ENCODE measurements at places on chromosomes 3 and 15.
A peak's percentile ranks its signal among the peaks of the same experiment; 100 is the strongest.

GRCh38 chr3:194135806-194136518, at the start of gene HES1:
TSS of gene HES1 (plus strand) at chr3:194136148. CDS start at chr3:194136381, 233 bp downstream.
- peak; percentile 89 for DNase-seq

- no peak for DNase-seq
These were observed 147.6 kb downstream of the TIGIT start for GRCh38 chr3:114441386-114441785.

- peak; percentile 45 for DNase-seq
These were observed 553.1 kb upstream of the CBLB start for GRCh38 chr3:106421909-106422308.

GRCh38 chr15:84747416-84748273, 747 bp upstream of the ZNF592 start:
- no peak for DNase-seq

DNA sequence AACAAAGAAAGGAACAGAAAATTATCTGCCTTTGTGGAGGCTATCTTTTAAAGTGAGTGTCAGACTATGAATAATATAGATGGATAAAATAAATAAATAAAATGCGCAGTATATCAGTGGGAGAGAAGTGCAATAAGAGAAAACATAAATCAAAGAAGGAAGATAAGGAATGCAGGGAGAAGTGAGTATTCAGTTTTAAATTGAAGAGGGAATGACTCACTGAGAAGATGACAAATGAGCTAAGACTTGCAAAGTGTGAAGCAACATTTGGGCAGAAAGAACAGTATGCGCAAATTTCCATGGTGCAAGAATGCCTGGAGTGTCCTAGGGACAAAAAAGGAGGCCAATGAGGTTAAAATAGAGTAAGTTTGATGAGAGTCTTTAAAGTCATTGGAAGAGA, 1300.1 kb upstream of the ALCAM start:
- no peak for DNase-seq

GRCh38 chr3:67863869-67864268, 209.5 kb upstream of the SUCLG2 start:
- no peak for DNase-seq

DNA sequence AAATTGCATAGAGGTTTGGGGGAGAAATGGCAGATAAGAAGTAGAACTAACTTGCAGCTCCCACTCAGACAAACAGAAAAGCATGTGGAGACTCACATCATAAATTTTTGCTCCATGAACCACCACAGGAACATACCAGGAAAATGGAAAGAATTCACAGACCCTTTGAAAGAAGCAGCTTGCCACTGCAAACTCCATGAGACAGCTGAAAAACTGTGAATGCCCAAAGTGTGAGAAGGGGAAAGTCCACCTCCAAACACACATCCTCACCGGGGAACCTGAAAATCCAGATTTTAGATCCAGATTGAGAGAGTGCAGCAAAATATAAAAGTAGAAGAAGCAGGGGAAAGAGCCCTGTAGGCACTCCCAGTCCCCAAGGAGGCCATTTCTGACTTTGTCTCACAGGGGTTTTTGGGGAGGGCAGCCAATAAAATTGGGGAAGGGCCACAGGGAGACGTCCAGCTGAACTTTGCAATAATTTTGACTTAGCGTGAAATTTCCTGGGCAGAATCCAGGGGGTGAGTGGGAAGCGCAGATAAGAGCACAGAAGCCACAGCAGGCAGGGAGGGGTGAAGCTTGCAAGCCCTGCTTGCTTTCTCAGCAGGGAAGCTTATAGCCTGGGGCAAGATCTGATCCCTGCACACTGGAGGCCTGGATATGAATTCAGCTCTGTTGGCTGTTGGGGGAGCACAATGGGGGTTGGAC, 183.4 kb upstream of the UBE2E2 start:
- no peak for DNase-seq

DNA sequence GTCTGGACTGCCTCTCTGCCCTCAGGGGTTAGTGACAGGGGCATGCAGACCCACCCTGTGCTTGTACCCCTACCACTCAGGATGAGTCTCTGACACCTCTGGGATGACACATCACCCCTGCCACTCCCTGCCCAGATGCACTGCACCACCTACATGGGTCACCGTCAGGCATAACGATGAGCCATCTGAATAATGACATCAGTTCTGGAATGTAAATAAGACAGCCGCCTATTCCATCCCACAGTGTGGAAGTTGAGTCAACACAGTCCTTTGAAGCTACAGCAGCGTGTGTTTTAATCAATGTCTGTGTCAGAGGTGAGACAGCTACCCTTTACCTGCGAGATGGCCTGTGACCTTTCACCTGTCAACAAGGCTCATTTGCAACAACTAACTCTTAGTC, 268.7 kb upstream of the ARRDC4 start:
- no peak for DNase-seq

- DNase-seq: no peak
These were observed 100.1 kb upstream of the PROK2 start for GRCh38 chr3:71885006-71885405.

GRCh38 chr3:120745466-120745865, 2.9 kb downstream of the GTF2E1 start:
- DNase-seq: no peak

DNA sequence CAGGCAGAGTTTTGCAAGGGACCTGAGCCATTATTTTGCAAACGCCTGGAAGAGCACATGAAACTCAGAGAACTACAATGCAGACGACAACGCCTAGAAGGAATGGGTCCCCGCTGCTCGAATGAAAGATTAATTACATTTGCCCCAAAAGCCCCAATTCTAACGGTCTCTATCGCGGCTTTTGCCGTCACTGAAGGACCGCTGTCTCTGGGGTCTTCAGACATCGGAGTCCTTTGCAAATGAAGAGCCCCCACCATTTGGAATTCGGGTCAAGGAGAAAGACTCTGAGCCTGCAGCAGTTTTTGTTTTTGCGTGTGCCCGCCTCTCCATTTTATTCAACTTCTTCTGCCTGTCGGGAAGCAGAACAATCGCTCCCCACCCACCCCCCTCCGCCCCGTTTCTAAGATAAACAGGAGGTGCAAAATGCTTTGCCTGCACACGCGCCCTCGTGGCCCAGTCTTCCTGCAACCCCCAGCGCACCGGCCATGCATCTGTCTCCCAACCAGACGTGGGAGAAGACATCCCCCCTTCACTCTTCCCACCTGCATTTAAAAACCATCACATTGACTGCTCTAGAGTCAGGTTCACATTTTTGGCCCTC, 13.5 kb downstream of the SOX2 start:
- no peak for DNase-seq

DNA sequence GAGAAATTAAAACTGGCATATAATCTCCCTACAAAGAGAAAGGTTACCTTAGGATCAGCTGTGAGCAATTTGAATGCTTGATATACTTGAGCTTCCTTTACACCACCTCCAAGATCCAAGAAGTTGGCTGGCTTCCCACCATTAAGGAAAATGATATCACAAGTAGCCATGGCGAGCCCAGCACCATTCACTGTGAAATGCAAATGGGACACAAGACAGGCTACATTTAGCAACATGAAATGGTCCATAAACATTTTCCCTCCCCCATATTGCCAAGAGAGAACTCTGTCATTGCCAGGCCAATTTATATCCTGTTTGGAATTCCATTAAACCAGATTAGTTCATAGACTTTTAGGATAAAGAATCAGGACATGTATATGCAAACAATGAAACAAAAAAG, 158.7 kb downstream of the SUCLG2 start:
- DNase-seq: no peak

DNA sequence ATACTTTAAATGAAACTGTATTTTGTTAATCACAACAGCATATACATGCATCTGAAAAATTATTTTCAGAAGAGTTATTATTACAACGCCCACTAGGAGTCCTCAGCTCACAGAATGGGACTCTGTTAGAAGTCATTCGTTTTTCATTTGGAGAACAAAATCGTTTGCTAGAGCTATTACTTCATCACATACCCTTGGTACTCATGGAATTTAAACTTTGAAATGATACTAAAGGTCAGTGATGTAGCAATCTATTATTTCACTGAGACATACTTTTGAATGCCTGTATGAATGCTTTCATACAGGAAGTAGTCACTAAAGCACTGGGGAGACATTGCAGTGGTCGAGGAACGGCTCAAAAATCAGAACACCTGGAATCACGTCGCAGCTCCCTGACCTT, 198.1 kb downstream of the MBNL1 start:
- no peak for DNase-seq

- no peak for DNase-seq
These were observed 44.5 kb upstream of the CCDC80 start for GRCh38 chr3:112685420-112685819.

- DNase-seq: no peak
These were observed 5.2 kb upstream of the NANOGP8 start for GRCh38 chr15:35090104-35090807.

DNA sequence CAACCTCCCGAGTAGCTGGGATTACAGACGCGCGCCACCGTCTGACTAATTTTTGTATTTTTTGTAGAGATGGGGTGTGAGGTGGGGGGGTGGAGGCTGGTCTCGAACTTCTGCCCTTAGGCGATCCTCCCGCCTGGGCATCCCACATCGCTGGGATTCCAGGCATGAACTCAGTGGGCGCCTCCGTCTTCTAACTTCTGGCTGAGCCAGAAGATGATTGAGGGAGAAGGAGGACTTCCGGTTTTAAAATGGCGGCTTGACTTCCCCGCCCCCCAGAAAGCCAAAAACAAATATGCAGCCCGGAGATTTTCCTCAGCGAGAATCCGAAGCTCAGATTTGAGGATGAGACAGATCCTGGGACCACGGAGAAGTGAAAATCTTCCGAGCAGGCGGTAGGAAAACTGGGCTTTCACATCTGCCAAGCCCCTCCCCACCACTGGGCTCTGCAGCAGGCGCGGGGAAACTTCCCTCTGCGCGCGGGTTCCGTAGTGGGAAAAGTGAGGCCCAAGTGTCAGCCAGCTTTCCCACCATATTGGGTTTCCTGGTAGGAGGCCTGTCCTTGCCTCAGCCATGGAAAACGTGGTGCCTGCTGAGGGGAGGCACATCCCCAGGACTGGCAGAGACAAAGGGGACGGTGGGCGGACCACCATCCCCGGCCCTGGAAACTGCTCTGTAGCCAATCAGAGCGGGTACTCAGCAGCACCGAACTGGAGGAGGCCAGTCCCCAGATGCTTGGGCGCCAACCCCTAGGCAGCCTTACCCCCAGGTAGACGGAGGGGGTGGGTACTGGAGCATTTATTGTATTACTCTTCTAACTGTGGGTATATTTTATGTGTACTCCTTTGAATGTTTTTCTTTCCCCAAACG, 17.3 kb downstream of the CHST14 start:
- DNase-seq: no peak

DNA sequence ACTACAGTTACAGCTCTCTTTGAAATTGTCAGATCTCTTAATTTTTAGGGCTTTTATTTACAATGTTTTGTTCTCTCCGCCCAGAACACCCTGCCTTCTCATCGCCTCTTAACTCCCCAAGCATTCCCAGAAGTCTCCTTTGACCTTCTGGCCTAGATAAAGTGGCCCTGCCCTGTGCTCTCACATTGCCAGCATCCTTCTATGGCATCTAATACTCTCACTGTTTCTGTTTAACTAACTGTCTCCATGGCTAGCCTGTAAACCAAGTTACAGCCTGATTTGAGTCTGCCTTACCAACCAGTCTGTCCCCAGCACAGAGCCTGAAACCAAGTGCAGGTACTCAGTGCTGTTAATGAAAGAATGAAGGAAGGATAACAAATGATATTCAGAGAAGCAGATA, 19.9 kb downstream of the COL8A1 start:
- DNase-seq: no peak

DNA sequence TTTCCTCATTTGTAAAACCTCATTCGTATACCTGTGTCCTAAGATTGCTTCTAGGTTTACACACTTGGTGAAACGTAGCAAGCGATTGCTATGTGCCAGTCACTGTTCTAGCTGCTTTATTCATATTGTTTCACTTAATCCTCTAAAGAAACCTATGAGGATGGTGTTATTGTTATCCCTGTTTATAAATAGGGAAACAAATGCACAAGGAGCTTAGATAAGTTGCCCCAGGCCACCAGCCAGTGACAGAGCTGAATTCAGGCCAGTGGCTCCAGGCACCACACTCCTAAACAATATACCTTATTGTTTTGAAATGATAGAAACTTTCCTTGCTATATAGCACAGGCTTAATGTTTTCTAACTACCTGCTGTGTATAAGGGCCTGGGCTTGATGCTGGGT, 44.0 kb downstream of the LPP start:
- no peak for DNase-seq

DNA sequence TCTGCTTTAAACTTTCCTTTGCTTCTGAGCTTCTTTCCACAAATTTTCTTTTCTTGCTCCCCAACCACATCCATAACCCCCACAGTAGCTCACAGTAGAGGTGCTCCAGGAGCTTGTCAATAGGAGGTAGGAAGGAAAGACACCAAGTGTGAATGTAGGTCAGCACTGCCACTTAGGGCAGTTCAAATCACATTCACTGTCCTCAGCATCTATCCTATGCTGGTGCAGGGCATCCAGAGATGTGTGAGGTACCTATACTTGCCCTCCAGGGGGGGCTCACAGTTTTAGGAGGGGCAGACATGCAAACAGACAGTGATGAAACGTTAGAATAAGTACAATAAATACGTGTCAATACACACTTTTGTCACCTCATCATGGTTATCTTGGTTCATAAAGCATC, 1.5 kb upstream of the SPSB4 start:
- DNase-seq: no peak

GRCh38 chr15:73907035-73907408, 19.2 kb upstream of the LOXL1 start:
- DNase-seq: no peak

- DNase-seq: no peak
These were observed 729.1 kb downstream of the NTRK3 start for GRCh38 chr15:87527416-87527815.

DNA sequence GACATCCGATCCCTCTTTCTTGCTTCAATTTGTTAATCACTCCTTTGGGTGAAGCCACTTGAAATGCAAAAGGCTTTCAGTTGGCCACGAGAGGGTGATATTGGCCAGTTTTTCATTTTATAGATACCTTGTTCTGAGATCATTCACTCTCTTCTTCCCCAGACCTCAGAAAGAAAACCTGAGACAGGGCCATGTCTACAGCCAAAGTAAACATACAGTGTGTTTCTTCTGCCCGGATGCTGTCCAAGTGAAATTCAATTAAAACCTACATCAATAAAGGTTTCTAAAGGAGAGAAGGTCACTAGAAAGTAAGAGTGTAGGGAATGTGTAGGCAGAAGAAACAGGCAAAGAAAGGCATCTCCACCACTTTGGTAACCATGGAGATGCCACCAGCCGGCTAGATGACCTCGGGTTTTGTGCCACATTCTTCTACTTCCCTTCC, 39.5 kb upstream of the FMN1 start:
- DNase-seq: no peak

DNA sequence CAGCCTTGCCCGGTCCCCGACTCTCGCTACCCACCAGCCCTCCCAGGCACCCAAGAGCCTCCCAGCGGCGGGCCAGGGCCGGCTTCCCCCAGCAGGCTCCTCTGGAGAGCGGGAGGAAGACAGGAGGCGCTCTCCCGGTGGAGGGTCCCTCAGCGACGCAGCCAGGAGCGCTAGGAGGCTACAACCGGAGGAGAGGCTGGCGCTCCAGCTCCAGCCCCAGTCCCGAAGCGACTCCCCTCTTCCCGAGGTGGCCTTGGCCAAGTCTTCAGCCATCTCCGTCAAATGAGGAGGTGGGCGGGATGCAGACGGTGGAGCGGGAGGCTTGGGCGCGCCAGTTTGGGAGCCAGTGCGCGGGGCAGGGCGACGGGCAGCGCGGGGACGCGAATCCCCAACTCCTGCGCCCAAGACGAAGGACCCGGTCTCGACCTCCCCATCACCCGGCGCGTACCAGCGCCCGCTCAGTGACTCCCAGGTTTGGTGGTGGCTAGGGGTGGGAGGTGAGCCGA, 722 bp downstream of the CHRNA3 start:
- DNase-seq: no peak
